ENCODE measurements at places on chromosomes 1 and 21.

GRCh38 chr1:215594640-215595039 is 27.5 kb downstream of the KCTD3 start:
- DNase-seq = no peak

DNA sequence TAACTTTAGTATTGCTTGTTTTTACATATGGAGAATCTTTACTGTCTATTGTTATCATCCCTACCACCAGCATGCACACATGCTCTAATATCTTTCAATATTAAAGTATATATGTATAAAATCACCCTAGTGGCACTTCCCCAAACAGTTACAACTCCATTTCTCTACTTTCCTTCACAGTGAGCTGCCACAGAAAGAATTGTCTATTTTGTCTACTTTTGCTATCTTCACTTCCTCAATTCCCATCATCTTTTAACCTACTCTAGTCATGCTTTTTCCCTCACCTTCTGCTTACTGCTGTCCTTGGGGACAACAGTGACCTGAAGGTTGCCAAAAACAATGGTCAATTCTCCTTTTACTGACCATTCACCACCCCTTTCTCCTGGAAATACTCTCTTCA is 59.2 kb downstream of the VCAM1 start:
- no peak for DNase-seq

GRCh38 chr1:179042087-179042486 is 16.4 kb downstream of the FAM20B start:
- DNase-seq = no peak

DNA sequence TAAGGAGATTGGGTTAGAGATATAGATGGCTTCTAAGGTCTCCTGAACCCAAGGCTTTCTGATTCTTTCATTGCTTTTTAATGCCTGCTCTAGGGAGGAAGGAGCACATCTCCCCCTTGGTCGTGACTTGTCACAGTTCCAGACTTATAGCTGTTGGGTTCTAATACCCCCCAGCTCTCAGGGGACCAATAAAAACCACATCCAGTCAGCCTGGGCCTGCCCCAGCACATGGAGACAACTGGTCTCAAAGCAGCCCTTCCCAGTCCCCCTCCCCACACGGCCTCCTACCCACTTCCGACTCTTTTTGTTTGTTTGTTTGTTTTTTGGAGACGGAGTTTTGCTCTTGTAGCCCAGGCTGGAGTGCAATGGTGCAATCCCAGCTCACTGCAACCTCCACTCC is 23.3 kb downstream of the QSOX1 start:
- DNase-seq = no peak

- DNase-seq = no peak
These were observed 50.2 kb downstream of the ALG14 start for GRCh38 chr1:95022644-95022926.

DNA sequence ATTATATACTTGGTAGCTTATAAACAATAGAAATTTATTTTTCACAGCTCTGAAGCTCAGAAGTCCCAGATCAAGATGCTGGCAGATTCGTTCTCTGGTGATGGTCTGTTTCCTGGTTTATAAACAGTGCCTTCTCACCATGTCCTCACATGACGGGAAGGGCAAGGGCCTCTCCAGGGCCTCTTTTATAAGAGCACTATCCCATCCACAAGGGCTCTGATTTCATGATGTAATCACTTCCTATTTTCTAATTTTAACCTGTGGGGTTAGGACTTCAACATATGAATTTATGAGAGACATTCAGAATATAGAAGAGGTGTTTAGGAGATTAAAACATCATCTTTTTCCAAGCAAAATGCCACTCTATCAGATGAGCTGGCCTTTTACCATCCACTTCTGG is 32.1 kb upstream of the PLPPR4 start:
- no peak for DNase-seq

DNA sequence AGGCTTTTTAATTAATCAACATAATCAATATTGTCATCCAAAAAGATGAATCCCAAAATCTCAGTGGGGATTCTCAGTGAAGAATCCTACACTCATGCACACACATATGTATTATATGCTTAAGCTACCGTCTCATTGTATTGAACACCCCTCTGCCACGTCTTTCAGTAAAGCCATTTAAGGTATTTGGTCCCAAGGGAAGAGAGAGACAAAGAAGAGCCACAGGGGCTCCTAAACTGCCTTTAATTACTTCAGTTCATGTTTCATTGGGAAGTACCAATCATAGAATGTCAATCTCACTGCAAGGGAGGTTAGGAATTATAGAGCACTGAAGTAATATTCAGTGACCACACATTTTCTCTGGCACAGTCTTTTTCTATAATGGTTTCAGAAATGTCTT is 388.6 kb upstream of the NEGR1 start:
- no peak for DNase-seq

DNA sequence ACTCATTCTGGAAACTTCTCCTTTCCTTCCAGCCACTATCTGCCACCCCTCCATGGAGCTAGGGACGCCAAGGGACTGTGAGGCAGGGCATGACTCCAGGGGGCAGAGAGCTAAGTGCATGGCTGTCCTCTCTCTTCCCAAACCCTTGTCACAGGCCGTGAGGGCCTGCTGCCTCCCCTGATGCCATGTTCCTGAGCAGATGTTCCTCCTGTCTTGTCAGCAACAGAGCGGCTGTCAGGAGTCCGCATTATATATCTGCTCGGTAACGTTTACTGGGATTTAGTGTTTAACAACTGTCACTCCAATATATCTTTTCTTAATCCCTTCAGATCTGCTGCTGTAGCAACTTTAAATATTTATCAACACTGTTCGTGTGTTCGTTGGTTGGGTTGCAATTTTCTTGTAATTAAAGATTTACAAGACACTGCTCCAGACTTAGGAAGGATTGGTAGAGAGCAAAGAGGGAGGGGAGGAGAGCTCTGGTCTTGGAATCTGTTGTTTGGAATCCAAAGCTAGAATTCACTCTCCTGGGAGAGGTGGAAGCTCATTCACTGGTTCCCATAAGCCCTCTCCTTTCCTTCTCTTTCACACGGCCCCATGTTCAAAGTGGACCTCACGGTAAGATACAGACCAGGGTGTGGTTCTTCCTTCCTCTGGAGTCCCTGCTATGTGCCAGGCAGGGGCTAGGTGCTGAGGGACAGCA is 76.2 kb downstream of the MDM4 start:
- no peak for DNase-seq

GRCh38 chr1:204128964-204129896 is 22.6 kb downstream of the ETNK2 start:
- DNase-seq = peak; percentile 83

- DNase-seq = no peak
These were observed 18.1 kb downstream of the URB2 start for GRCh38 chr1:229643996-229644745.

DNA sequence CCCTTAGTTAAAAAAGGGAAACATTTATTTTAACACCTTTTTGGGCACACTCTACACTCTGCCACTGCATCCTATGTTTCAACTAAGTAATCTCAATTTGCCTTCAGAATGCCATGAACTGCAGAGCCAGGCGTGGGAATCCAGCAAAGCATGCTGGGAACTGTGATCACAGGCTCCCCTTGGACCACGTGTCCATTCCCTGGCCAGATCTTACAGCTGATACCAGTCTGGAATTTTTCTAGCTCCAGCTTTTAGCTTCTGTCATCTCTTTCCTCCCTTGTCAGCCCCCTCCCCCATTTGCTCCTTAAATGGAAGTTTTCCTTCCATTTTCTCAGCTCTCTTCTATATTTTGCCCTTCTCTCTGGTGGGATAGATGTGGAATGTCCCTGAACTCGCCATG is 29.4 kb downstream of the RCSD1 start:
- DNase-seq = no peak

DNA sequence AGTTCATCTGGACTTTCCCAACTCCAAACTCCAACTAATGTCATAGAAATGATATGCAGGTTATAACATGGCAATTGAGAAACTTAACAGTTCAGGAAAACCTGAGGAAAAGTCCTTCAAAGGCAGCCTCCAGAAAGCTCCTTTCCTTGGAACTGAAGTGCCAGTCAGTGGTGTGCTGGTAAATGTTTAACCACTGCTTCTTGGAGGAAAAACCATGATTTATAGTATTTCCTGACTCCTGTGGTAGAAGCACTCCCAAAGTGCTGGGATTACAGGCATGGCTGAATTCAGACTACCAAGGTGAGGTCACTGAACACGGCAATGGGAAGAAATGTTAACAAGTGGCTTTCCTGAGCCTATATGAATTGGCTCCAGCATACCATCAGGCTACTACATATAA is 26.7 kb upstream of the ZNHIT6 start:
- no peak for DNase-seq

- no peak for DNase-seq
These were observed 9.5 kb upstream of the ID3 start for GRCh38 chr1:23568608-23569383.

- no peak for DNase-seq
These were observed 200.8 kb upstream of the TMEM51 start for GRCh38 chr1:14952626-14953314.

DNA sequence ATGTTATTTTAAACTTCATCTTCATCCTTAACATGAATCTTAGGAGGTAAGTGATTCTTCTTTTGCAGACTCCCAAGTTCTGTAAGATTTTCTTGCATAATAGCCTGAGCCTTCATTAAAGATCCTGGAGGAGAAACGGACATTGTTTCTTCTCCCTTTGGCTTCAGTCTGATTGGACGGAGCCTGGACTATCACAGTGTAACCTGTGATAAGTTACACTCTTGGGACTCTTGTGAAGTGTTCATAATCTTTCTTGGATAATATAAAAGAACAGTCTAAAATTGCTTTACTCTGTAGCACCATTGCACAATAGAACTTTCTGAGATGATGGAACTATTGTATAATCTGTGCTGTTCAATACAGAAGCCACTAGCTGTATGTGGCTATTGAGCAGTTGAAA is 244.8 kb downstream of the DNM3 start:
- no peak for DNase-seq

DNA sequence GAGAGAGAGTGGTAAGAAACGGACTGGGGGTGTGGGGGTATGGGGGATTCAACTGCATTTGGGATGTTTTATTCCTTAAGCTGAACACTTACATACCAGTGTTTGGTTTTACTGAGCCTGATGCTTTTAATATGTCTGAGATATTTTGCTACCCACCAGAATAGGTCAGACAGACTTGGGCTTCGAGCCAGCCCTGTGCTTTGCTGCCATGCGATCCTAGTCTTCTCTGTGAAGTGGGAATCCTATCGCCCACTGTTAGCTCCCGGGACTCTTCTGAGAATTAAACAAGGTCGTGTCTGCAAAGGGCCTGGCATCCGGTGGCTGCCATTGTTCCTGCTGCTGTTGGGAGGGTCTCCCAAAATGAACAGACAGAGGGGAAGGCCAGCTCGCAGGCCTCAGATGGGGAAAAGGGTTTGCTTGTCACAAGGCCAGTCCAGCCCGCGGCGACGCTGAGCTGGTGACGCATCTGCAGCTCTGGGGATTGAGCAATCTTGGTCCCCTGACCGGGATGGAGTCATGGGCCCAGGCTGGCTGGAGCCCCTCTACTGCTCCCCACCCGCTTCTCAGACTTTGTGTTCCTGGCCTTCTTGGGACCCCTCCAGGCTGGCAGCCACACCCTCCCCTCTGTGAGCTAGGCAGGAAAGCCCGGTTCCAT is 26.9 kb upstream of the ECE1 start:
- DNase-seq = peak; percentile 95

- no peak for DNase-seq
These were observed 50.7 kb downstream of the SYT14 start for GRCh38 chr1:209988706-209989105.

DNA sequence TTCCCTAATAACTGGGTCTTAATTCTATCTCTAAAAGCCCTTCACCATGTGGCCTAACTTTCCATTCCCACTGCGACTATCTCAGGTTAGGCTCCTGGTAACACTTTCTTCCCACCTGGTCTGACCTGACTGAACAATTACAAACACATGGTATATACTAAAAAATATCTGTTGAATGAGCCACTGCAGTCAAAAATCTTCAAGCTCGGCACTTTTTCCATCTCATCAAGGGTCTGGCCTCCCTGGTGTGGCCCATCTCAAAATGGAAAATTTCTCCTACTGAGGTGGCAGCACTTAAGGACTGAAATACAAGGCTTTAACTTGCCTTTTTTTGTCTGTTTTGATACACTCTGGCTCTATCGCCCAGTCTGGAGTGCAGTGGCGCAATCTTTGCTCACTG is 48.3 kb downstream of the BCAR3 start:
- no peak for DNase-seq

- DNase-seq = no peak
These were observed 2.5 kb downstream of the AGRN start for GRCh38 chr1:1022302-1023009.

- DNase-seq = no peak
These were observed 401 bp downstream of the TP73 start for GRCh38 chr1:3652548-3653285.

DNA sequence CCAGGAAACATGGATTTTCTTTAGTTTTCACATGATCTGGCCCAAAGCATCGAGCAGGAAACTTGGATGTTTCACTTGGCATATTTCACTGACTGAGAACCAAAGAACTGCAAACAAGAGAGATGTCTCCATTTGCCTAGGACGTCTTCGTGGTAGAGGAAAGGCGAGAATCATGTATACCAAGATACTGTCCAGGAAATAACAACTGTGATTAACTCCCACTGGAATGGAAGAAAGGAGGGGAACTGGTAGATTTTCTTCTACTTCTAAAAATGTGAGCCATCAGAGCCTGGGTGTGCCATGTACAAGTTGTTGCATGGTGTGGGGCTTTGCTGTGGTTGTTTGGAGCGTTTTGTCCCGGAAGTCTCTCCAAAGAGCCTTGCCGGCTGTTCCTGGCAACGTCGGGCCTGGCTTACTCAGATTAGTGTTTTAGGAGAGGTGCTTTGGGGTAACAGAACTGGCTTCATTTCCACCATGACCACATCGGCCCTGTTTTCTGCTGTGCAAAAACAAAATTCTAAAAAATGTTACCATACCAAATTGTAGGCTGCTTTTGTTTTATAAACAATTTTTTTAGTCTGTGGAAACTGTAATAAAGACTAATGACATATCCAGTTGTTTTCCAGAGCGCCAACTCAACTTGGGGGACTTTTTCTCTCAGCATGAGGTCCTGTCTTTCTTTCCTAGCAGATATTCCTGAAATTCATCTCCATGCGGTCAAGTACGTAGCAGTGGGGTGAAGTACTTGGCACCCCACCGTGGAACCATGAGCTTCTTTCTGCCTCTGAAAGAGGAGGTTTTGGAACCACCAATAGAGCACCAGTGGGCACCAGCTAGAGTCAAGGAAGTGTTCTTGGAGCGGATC is 118.3 kb downstream of the TM2D1 start:
- DNase-seq = peak; percentile 88

GRCh38 chr1:203145321-203146041 is 18.0 kb downstream of the ADORA1 start:
- no peak for DNase-seq

- no peak for DNase-seq
These were observed 25.3 kb upstream of the BTG2 start for GRCh38 chr1:203280061-203280460.

DNA sequence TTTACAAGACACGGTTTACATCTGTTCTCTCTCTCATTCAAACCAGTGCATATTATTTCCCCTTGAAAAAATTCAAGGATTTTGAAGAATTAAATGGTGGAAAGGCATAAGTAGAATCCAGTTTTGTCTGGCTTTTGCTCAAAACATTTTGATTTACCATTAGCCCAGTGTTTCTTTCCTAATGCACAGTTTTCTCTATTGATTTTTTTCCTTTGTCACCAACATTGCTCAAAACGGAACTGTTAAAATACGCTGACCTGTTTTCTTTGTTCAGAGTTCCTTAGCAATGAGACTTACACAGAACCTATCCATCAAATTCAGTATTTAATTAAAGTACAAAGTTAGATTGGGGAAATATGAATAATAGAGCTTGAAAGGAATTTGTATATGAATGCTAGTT is 162.4 kb downstream of the S1PR1 start:
- DNase-seq = no peak

GRCh38 chr1:182200025-182200812 is 138.7 kb upstream of the ZNF648 start:
- no peak for DNase-seq

Data from suprapubic skin (tissue), 4 donors.